ENCODE measurements at places on chromosomes 12 and 14.

DNA sequence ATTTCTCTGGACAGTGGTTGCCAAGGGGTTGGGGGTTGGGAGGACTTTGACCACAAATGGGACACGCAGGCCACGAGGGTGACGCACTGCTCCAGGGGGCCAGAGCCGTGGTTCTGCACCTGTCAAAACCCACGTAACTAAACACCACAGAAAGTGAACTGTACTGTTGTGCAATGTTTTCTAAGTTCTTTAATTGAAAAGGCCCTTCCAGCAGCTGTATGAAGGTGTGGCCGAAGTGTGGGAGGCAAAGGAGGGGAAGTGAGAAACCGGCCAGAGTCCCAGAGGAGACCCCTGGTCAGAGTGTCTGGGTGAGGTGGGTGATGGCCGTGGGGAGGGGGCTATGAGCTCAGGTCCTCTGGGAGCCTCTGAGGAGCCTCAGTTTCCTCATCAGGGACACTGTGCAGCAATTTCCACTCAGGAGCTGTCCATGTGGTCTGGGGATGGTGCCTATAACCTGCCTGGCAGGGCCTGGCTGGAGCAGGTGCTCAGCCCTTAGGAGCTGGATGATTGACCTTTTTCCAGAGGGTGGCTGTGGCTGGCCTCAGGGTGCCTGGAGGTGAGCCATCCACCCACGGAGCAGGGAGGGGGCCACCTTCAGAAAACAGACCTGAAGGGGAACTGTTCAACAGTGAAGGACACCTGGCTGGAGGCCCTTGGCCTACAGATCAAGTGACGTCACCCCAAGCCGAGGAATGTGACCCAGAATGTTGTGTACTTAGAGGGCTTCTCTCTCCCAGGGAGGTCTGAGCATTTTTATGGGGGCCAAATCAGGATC lies 9.8 kb upstream of the BDKRB2 start:
- no peak for DNase-seq

DNA sequence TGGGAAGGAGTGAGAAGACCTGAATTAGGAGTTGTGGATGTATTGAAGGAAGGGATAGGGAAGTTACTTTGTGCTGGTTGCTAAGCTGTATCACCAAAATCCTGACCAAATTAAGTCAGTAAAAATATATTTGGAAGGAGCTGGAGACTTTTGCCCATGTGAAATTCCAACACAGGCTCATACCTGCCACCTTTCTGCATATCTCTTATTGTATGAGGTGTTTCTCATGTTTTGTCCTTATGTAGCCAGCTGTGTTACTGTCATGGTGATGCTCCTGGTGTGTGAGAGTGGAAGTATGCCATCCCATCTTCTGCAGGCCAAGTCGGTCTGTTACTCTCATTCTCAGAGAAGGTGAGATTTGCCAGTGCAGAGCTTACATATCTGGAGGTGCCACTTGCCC lies 29.4 kb upstream of the RNU6-8 start:
- DNase-seq, result no peak

GRCh38 chr12:57046947-57047890 lies 2.7 kb downstream of the MYO1A start:
- no peak for DNase-seq

- no peak for DNase-seq
Measured at GRCh38 chr14:100321473-100322137, 1.5 kb upstream of the SLC25A47 start.

GRCh38 chr12:54126029-54126695 lies 62.6 kb downstream of the SMUG1 start:
- DNase-seq, result no peak

DNA sequence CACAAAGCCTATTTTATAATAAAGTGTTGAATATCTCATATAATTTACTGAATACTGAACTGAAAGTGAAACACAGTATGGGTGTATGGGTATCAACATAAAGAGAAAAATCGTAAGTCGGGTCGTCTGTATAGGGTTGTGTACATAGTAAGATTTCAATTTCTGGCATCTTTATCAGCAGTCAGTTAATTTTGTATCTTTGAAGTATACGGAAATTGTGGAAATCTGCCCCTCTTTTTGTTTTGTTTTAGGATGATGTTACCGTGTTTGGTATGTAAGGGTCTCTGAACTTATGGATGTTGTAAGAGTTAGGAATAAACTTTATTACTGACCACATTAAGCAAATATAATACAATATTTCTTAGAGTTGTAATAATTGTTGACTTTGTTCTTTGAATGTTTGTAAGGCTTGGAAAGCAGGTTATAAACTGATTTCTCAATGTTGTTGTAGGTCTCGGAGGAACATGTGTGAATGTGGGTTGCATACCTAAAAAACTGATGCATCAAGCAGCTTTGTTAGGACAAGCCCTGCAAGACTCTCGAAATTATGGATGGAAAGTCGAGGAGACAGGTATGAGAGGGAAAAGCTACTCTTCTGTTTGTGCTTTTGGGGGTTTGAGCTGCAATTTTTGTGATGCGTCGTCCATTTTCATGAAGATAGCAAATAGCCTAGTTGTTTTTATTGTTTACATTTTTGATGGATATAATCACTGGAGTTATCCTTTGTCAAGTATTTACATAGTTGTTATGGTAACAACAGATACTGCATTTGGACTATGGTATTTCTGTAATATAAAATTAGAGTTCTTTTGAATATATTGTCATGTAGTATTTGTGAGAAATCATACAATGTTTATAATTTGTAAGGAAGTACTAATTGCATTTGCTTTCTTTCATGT lies 12.0 kb downstream of the EID3 start:
- DNase-seq, result no peak

DNA sequence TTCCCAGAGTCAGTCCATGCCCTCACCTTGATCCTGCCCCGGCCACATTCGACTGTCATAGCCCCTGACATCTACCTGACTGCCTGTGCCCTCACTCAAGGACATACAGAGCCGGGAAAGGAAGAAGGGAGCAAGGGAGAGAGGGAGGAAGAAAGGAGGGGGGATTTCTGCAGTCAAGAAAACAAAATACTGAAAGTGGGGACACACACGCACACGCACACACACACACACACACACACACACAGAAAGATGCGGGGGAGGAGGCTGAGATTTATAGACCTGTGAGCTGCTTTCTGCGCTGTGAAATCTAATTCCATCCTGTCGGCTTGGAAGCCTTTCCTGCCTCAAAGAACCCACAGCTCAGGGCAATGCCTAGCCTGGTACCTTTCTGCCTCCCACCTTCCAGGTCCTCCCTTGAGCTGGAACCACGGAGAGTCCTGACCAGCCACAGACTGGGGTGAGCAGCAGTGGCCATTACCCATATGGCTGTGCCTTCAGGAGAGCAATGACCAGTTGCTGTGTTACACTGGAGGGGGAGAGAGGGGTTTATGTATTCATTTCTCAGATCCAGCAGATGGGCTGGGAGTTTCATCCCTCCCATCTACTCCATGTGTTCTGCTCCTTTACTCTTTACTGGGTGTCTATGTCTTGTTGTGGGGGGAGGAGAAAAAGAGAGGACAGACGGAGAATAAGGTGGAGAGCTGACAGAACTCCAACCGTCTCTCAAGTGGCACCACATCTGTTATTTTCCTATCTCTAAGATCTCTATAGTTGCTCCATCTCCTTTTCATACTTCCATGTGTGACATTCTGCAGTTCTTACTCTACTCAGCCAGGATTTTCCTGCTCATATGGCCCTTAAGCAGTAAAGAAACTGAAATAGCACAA lies 12.9 kb downstream of the C14orf93 start:
- no peak for DNase-seq

GRCh38 chr14:76081642-76082041 lies 70.1 kb upstream of the GPATCH2L start:
- no peak for DNase-seq

- DNase-seq, result peak; percentile 8
Measured at GRCh38 chr14:74941676-74942097, 13.7 kb downstream of the PGF start.

DNA sequence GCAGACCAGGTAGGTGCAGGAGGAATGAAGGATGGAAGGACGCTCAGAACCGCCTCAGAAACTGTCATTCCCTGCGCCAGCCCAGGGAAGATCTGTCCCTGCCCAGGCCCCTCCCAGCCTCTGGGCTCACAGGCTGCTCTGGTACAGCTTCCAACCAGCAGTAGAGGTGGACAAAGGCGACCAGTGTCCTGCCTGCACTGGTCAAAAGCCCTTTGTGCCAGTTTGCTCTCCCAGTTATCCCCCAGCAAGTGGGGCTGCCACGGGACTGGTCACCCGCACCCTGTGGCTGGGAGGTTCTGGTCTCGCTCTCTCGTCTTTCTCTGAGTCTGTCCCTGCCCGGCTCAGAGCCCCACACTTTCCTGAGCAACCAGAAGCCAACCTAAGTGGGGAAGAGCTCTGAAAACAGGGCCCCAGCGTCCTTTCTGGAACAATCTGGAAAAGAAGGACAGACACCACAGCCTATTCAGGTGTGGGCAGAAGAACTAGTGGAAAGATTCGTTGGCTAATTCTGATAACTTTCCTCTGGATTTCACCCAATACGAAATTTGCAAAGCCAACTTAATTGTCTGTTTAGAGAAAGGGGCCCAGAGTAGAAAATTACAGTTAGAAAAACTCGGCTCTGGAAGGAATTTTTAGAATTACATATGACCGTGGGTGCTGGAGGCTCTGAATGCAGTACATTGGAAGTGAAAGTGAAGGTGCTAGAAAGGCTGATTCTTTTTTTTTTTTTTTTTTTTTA lies 21.7 kb downstream of the SNRNP35 start:
- no peak for DNase-seq

- DNase-seq, result no peak
Measured at GRCh38 chr14:63286071-63286470, 32.7 kb downstream of the GPHB5 start.

- no peak for DNase-seq
Measured at GRCh38 chr14:101564444-101564776, 3.1 kb downstream of the DIO3 start.

DNA sequence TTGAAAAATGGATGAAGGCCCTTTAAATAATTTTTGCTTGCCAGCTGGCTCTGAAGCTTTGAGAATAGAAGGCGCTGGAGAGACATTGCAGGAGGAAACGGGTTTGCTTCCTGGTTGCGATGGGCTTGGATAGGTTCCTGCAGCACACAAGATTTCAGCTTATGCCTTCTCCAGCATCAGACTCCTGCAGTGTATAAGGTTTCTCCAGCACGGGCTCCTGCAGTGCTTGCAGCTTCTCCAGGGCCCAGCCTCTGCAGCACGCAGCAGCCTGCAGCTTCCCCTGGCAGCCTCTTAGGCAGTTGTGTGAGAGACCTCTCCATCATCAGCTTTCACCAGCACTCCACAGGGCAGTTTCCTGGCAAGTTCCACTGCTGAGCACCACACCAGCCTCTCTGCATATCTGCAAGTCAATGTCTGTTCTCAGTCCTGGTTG lies 78.7 kb upstream of the ZDHHC17 start:
- no peak for DNase-seq

DNA sequence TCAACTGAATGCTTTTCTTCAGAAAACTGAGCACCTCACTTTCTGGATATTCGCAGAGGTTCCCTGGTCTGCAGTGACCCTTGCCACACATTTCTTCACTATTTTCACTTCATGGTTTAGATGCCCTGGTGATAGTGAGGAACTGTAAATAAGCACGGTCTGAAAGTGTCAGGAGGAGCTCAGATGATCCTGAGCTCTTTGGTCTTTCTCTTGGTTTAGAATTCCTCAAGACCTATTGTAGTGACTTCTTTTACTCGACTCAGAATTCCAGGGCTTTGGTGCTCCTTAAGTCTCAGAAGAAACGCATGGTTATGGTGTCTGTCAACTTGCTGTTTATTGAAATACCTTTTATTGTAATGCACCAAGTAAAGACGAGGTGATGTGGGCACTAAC lies 84.0 kb downstream of the SAMD4A start:
- no peak for DNase-seq

- DNase-seq, result no peak
Measured at GRCh38 chr14:76964695-76965094, 63.8 kb downstream of the IRF2BPL start.

- DNase-seq, result no peak
Measured at GRCh38 chr12:69653703-69654102, 43.0 kb upstream of the LRRC10 start.

DNA sequence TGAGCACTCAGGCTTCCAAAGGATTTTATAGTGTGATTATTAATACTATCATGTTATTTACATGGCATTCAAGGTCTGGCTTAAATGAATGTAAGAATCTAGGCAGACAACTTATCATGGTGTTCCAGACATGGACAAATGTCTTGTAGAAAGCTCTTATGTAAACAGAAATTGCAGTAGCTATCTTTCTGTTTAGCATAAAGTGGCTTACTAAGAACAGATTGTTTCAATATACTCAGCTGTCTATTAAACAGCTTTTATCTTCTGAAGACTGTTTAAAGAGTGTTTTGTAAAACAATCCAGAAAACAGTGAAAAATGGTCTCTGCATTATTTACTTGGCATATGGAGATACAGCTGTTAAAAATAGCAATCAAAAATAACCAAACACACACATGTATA lies 1061.8 kb upstream of the SEL1L start:
- no peak for DNase-seq

- DNase-seq, result no peak
Measured at GRCh38 chr12:42255866-42256261, 17.8 kb upstream of the YAF2 start.

GRCh38 chr12:114481200-114481535 lies 75.2 kb upstream of the TBX5 start:
- DNase-seq, result no peak

GRCh38 chr12:68043435-68043834 lies 54.2 kb downstream of the IFNG-AS1 start:
- DNase-seq, result no peak

GRCh38 chr14:93051600-93052546 lies 63.9 kb downstream of the ITPK1 start:
- DNase-seq, result no peak

GRCh38 chr14:102580550-102581110 lies 11.8 kb upstream of the RCOR1 start:
- DNase-seq, result no peak

GRCh38 chr12:115273456-115273855 lies 589.5 kb upstream of the TBX3 start:
- DNase-seq, result no peak

DNA sequence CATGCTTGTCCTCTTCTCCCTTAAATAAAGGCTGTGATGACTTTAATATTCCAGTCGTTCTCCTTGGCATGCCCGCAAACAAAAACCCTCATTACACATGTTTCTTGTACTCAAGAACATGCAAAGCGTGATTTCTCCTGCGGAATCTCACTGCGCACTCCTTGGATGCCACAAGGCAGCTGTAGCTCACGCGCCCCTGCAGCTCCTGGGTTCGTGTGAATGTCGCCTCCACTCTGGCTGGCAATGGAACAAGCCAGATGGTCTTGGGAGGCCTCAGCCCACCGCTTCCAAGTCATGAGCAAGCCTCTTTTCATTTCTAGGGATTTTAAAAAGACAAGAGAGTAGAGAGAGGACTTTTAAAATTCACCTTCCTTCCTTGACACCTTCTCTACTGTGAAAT lies 403.8 kb downstream of the PCNX1 start:
- DNase-seq, result no peak

All from T-helper 22 cell (primary cell).